ENCODE measurements at places on chromosomes 2 and 18.
A peak's percentile ranks its signal among the peaks of the same experiment; 100 is the strongest.

GRCh38 chr2:30522421-30522820 is 75.4 kb downstream of the LCLAT1 start:
- no peak for DNase-seq

DNA sequence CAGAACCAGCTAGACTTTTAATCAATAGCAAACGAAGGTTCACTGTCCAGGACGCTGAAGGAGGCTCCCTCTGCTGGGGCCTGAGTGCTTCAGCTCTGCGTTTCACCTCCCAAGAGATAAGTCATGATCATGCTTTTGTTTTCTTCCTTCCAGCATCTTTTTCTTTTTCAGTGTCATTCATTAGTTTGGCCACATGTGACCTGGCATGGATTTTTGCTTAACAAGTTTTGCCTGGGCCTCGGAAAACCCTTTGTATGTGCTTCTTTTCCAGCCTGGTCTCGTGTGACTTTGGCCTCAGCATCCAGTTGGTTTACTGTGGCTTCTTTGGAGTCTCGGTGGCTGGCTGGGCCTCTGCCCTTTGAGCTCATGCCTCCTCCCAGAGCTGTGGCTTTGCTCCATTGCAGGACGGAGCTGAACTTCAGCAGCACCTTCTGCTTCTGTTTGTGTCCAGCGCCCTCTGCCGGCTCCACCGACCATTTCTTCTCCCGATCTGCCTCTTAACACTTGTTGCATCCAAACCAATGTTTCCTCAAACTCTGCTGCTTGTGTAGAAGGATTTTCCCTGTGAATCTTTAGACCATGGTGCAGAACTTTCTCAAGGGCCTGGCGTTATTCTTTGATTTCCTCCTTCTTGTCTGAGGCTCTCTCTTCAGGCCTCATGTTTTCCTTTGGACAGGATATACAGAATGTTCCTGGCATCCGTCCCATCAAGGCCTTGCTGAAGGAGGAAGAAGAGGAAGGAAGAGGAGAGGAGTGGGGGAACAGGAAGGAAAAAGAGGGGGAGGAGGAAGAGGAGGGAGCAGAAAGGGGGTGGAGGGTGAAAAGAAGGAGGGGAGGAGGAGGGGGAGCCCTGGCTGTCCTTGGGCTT is 23.6 kb upstream of the HES6 start:
- DNase-seq: peak; percentile 98

DNA sequence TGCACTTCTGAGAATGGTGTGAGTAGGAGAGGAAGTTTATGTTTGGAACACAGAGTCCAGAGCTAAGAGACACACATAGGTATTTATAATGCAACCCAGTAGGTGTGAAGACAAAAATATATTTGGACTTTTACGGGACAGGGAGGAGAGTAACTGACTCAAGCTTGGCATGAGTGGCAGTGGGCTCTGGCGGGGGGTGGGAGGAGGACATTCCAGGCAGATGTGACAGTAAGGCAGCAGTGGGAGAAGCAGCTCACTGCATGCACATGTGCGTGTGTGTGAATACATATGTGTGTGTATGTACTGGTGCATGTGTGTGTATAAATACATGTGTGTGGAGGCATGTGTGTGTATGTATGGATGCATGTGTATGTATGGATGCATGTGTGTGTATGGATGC is 51.4 kb downstream of the DCDC2C start:
- peak; percentile 7 for DNase-seq

DNA sequence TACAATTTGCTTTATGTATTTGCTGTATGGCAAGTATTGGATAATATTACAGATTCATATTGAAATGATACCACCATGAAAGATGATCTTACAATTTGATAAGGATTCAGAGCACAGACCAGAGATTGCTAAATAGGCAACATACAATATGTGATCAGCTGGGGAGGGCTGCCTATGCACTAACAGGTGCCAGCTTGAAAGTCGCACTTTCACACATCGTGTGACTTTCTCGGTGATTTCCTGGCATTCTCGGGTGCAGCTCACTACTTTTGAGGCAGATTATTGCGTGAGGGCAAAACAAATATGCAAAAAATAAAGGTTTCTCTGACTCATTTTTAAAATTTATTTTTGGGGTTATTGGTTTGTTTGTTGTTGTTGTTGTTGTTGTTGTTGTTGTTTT is 36.0 kb downstream of the RBMS1 start:
- no peak for DNase-seq

DNA sequence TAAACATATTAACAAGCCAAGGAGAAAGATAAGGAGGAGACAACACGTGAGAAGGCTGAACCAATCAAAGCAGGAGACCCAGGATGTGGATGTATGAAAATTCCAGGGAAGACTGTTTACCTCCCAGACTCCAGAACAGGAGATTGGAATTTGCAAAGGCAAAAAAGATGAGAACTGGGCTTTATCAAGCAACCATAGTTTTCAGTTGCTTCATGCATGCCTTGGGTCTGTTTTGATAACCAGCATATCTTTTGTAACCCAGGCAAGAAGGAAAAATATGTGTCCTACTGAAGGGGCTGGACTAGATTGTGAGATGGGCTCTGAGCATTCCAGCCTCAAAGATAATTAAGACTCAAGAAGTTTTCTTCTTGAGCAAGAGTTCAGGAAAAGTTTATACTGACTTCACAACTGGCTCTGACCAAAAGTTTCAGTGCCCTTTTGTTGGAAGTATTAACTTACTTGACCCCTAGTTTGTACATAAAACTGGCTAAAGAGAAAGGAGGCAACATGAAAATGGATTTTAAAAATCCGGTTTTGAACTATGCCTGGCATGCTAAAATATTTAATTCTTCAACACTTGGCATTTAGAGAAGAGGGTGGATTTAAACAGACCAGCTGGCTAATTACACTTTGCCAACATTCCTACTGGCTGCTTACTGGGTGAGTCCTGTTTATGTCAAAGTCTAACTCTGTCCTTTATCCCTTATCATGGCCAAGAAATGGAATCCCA is 79.3 kb upstream of the CD28 start:
- no peak for DNase-seq

DNA sequence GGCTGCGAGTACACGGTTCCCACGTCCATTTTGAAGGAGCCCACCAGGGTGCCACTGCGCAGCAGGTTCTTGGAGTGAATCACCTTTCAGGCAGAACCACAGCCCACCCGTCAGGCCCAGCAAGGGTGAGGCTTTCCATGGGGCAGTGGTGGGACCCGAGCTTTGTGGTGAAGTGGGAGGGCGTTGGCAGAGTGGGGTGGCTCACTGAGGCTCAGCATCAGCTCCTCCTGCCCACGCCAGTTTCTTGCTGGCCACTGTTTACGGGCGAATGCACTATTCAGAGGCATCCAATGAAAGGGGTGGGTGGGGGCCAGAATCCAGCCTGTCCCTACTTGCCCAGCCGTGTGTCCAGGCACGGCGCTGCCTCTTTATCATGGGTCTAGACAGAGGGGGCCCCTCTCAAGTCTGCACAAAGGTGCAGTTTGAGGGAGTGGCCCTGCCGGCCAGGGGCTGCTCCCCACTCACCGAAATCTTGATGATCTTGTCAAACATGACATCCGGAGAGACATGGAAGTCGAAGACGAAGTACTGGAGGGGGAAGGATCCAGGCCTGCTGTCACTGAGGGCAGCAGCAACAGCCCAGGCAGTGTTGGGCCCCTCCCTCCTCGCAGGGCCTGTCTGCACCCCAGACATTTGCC is 11.4 kb upstream of the OTOF start:
- DNase-seq: no peak

- DNase-seq: peak; percentile 83
These were observed 119.6 kb upstream of the ARL5A start for GRCh38 chr2:151947813-151948165.

- no peak for DNase-seq
These were observed 28.5 kb downstream of the UXS1 start for GRCh38 chr2:106165561-106165960.

- DNase-seq: no peak
These were observed 17.7 kb upstream of the AKAIN1 start for GRCh38 chr18:5214583-5215351.

GRCh38 chr18:37846996-37847395 is 281.4 kb upstream of the CELF4 start:
- DNase-seq: no peak

- DNase-seq: no peak
These were observed 80.7 kb upstream of the STON1 start for GRCh38 chr2:48449073-48449840.

- peak; percentile 33 for DNase-seq
These were observed 13.2 kb upstream of the SERPINB12 start for GRCh38 chr18:63528863-63529492.

- DNase-seq: no peak
These were observed 36.8 kb upstream of the UBE2F start for GRCh38 chr2:237929979-237930378.

DNA sequence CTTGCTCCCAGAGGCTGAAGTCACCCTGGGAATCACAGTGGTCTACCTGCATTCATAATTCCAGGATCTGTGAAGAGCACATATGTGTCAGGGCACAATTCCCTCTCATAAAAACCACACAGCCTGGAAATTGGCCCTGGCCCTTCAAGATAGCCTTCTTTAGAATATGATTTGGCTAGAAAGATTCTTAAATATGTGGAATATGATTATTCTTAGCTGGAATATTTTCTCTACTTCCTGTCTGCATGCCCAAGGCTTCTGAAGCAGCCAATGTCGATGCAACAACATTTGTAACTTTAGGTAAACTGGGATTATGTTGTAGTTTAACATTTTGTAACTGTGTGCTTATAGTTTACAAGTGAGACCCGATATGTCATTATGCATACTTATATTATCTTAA is 24.2 kb downstream of the ICOS start:
- no peak for DNase-seq

DNA sequence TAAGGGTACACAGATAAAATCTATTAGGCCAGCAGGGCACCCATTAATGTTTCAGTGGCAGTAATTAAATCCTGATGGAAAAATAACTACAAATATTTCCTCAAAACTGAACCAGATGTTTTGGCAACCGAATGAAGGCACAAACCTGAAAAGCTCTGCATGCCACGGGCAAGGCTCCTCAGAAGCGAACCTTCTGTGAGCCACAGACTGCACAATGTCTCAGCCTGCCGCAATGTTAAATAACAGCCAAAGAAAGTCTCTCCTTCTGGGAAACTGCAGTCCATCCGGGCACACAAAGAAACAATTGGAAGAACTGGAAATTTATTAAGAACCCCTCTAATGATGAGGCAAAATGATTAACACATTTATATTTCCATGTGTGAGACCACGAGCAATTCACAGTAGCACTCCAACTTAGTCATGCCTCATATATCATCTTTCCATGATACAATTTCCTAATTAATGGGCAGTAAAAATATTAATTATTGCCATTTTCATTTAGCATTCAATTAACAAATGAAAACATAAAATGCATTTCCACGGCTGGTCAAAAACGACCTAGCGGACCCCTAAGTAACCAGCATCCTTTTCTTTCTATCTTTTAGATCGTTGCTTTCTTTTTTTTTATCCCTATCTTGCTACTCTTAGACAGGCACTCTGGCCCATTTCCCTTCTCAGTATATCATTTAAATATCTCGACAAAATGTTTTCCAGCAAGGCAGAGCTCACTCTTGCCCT is 237.5 kb downstream of the EPHA4 start:
- no peak for DNase-seq

DNA sequence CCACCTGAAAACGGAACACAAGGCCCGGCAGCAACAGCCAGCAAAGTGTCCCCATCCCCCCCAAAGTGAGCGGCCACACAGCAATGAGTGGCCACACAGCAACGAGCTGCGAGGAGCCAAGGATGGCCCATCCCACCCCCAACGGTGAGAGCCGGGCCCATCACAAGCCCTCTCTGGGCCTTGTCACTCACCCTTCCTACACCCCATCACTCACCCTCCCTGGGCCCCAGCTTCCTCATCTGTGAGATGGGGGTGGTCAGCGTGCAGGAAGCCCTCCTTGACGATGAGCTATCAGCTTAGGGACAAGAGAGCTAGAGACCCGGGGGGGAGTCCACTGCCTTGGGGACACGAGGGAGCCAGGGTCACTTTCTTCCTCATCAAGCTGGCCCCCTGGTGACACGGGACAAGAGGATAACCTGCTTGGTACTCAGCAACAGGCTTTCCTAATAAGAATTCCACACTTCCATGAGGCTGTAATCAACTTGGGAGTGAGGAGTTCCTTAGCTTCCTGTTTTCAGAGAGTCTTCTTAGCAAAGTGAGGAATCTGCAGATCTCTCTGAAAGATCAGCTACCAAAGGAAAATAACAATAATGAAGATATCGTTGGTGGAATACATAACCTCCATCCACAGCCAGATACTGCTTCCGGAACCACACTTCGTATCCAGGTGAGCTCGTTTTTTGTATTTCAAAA is 92.8 kb downstream of the HDAC4 start:
- DNase-seq: peak; percentile 51

- DNase-seq: no peak
These were observed 39.3 kb downstream of the RPL31 start for GRCh38 chr2:101041413-101041812.

DNA sequence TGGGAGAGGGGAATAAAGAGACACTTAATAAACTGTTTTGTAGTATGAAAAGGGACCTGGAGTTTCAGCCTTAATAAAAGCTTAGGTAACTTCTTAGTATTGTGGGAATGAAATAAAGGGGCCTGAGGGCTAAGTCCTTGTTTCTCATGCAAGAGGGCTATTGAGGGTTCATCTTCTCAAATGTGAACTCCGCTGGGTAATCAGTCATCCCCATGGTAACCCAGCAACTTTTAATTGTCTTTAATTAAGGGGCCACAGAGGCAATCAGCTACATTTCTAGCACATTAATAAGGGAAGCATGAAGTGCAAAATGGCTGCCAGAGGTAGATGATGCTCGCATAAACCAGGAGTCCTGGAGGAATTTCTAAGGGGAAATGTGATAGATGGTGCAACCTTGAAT is 1784.2 kb upstream of the CELF4 start:
- DNase-seq: no peak

- DNase-seq: no peak
These were observed 15.5 kb downstream of the LYG1 start for GRCh38 chr2:99285526-99285925.

GRCh38 chr2:51650769-51651168 is 618.8 kb upstream of the NRXN1 start:
- DNase-seq: no peak

- peak; percentile 62 for DNase-seq
These were observed 298.2 kb downstream of the CDCA7 start for GRCh38 chr2:173652767-173653431.

DNA sequence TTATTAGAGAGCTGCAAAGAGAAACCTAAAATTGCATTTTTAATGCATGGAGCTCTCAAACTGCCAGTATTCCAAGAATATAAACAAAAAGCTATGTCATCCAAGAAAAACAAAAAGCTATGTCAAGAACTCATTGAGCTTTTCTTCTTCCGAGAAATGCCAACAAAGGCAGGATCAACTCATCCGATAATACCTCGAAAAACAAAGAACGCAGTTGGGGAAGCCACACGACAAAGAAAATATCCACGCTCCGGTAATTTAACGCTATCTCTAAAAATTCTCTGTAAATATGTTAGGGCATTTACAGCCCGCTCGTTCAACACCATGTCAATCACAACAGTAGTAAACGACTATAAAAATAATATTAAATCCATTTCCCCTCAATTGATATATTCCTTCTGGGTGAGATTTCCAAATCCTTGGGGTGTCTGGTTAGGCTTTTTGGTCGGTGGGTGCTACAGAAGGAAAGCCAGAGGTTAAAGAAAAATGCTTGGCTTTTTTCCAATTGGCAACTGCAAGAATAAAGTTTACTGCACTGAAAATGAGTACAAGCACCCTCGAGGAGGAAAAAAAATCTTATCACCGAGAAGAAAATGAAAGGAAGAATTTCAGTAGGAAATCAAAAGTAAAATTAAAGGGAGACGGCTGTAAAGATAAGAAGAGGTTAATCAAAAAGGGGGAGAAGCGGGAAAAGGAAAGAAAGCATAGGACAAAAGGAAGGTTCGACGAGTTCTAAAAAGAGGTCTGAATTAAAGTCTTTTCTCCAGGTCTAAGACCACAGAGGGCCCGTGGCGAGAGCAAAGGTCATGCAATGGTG is 856 bp downstream of the TIA1 start:
- DNase-seq: no peak

- DNase-seq: no peak
These were observed 11.7 kb downstream of the DOK1 start for GRCh38 chr2:74566076-74566753.

All from adrenal gland (tissue), 19 donors.